ENCODE measurements at places on chromosomes 12 and 14.

GRCh38 chr14:77554207-77554606, 55.6 kb upstream of the ISM2 start:
- DNase-seq: no peak

DNA sequence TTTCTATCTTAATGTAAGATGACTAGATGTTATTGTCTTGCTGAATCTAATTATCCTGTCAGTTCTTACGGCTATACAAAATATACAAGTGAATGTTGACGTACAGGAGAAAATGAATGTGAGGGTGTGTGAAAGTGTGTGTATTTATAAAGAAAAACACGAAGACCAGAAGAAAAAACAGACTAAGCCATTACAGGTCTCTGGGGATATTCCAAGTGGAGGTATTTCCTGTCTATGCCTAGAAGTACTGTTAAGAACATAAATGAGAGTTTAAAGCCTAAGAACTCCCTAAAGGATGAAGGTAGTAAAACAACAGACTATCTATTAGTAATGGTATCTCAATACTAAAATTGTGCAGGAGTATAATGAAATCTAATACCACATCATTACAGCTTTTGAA, 7.6 kb downstream of the MDM1 start:
- DNase-seq: no peak

DNA sequence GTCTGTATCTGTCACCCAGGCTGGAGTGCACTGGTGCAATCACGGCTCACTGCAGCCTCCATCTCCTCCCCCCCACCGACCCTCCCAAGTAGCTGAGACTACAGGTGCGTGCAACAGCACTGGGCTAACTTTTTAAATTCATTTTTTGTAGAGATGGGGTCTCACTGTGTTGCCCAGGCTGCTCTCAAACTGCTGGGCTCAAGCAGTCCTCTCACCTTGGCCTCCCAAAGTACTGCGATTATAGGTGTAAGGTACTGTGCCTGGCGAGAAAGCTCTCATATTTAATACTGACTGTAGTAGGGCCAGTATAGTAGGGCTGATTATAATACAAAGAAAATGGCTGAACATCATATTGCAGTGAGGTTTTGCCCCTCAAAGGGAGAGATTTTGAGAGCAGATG, 2.4 kb downstream of the RIC8B start:
- no peak for DNase-seq

- DNase-seq: no peak
Observed at GRCh38 chr14:83300476-83301064, 1766.9 kb upstream of the SEL1L start.

DNA sequence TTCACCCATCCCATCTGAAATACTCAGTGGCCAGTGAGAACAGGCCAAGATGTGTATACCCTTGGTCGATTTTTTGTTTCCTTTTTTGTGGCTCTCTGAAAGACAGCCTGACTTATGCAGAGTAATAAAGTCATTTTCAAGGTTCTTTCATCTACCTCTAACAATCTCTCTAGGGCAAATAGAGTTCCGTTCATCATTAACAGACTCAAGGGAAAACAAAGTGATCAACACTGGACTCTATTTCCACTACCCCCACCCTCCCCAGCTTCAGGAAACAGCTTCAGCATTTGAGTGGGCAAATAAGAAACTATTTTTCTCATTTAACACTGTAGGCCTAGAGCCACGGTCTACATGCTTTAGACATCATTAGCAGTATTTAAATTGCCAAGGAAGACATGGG, 15.9 kb downstream of the PRKAB1 start:
- DNase-seq: no peak
